ENCODE measurements at places on chromosomes 5 and 9.
A peak's percentile ranks its signal among the peaks of the same experiment; 100 is the strongest.

DNA sequence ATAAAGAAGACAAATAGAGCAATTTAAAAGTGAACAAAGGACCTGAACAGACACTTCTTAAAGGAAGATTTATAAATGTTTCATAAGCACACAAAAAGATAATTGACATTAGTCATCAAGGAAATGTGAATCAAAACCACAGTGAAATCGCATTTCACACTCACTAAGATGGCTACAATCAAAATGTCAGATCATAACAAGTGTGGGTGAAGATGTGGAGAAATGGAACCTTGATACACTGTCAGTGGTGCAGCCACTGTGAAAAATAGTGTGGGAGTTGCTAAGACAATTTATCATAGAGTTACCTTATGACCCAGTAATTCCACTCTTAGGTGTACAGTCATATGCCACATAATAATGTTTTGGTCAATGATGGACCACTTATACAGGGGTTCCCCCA, 54.5 kb upstream of the HTR4 start:
- DNase-seq: no peak

GRCh38 chr9:88835038-88835466, 156.2 kb upstream of the S1PR3 start:
- DNase-seq: peak; percentile 45

- no peak for DNase-seq
Observed at GRCh38 chr9:2248768-2249265, 233.7 kb downstream of the SMARCA2 start.

DNA sequence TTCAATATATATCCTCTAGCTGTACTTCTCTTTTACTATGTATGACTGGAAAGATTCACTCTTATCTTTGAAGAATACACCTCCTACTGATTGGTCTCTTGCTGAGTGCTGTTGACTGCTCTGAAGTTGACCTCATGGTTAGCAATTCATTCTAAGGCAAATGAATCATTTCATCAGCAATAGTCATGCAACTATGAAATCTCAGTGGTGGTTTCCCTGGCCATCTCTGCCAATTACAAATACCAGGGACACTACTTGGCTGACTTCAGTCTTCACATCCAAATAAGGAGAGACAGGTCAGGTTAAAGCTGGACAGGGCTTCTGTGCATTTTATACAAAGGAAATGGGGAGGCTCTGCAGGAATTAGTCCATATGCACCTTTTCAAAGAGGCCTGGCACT, 333.5 kb upstream of the ACTBL2 start:
- peak; percentile 97 for DNase-seq

DNA sequence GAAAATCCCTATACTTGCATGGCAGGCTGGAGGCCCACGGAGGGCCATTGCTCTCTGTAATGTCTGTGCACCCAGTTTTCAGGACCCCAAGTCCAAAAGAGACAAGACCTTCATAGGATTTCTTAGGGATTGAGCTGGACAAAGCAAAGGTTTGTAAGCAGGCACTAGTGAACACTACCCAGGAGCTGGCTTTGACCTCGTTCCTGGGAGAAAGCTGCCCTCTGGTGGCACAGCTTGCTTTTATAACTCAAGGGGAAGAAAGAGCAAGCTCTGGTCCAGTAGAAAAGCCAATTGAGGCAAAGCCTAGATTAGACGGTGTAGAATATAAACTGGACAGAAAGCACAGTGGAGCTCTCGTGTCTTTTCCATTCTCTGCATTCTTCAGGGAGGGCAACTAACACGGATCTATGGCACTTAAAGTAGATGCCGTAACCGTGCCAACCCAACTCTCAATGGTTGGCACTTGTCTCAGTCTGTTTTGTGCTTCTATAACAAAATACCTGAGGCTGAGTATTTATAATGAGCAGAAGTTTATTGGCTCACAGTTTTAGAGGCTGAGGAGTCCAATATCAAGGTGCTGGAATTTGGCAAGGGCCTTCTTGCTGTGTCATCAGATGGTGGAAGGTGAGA, 7.9 kb downstream of the GABRP start:
- DNase-seq: peak; percentile 53

DNA sequence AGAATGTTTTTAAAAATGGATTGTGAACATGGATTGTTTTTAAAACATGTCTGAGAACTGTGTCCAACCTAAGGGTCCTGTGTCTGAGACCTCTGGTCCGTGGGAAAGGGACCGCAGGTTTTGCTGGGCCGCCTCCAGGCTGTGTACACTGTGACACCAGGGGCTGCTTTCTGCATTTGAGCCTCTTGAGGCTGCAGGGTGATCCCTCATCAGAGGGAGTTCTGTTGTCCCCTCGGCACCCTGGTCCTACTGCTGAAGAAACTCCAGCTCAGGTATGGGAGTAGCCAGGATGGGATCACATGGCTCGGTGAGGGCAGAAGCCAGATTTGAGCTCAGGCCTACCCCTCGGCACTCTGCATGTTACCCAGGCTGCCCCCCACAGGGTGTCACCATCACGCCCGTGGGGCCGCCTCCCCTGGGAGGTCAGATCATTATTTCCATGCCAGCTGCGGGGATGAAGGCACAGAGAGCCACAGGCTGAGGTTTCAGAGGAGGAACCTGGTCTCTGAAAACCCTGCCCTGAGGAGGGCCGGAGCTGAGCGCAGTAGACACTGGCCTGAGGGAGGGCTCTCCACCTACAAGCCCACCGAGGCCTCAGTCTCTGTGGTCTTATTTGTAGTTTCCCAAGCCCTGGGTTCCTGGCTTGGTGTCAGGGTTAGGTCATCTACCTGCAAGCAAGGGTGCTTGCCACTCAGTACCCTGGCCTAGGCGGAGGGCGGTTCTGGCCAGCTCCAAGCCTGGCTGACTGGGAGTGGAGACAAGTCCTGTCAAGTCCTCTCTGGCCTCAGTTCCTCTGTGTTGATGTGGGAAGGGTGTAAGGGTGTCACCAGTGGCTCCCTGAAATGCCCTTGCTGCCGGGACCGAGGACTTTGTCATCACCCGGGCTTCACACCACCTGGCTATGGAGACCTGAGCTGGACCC, 2.8 kb downstream of the PRR7 start:
- DNase-seq: no peak

DNA sequence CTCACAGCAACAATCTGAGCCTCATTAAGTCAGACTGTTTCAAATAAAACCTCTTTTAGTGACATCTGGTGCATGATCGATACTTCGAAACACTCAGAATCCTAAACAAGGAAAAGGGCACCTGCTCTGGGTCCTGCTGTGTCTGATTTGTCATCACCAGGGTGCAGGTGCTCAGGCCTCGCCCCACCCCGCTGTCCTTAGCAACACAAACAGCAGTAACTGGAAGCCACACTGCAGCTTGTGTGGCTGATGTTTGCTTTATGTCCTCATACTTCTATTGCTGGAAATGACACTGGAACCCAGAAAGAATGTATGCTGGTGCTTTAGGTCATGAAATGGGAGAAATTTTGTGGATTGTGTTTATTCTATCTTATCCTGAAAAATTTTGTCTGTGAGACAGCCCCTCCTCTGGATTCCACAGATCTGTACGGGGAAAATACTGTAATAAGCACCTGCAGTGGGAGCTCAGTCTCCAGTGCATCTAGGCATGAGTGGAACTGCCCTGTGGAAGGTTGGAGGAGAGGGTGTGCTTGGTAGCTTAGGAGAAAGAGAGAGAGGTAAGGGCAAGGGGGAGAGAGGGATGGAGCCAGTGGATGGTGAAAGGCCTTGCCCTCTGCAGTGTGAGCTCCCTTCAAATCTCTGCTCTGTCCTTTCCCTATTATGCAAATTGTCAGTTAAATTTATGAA, 284.2 kb downstream of the SMARCA2 start:
- no peak for DNase-seq

DNA sequence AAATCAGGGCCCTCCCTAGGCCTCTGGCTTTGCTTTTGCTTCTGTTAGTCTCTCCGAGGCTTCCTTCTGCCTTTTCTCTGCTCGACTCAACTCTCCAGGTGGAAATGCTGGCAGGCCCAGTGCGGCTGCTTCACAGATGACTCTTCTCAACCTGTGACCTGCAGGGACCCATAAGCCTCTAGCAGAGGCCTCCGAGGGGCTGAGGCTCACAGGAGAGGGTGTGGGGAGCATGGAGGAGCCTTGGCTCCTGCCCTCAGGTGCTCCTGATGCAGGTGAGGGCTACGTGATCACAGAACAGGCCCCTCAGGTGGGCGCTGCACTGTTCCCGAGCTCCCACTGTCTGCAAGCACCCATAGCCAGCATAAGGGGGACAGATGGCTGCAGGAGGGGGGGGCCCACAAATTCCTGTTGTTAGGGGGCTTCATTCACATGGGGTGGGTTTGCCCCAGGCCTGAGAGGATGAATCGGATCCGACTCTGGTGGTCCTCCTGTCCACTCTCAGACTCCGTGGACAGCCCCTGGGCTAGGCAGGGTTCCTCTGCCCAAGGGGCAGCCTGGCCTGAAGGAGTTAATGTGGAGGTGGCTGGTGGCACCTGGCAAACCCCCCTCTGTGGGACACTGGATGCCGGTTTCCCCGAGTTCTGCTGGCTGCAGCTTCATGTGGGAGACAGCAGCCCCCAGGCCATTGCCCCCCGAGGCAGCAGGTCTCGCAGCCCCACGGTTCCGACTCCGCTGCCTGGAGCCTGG, 10.9 kb upstream of the FCN2 start:
- no peak for DNase-seq

DNA sequence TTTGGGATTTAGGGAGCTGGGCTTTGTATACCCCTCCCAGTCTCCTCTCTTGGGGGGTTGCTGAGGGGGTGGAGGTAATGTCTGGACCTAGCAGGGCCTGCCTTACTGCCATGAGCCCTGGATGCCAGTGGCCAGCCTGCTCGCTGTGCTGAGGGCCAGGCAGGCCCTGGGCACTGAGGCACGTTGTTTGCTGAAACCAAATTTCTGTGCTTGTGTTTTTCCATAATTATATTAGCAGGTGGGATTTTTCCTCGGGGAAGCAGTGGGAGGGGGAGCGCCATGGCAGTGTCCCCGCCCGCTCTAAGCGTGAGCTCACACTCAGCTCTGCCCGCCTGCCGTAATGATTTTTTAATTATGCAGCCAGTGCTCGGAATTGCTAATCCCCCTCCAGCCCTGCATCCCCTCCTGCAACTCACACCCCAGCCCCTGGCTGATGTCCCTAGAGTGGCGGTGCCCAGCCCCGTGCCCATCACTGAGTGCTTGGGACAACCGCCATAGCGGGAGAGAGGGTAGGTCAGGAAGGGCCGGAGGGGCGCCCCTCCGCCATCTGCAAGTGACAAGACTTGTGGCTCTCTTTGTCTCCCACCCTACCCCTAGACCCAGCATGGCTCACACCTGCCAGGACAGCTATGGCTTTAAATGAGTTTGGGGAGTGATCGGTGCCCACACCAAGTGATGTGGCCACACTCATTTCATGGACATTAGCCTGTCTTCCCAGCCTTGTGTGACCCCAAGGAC, 20.9 kb downstream of the CXXC5 start:
- DNase-seq: no peak

- DNase-seq: no peak
Observed at GRCh38 chr9:137007816-137008270, 11.5 kb upstream of the CLIC3 start.

GRCh38 chr5:149227168-149227826, 44.4 kb upstream of the AFAP1L1 start:
- peak; percentile 44 for DNase-seq

GRCh38 chr9:36249189-36249588, 9.1 kb downstream of the GNE start:
- no peak for DNase-seq

- no peak for DNase-seq
Observed at GRCh38 chr9:93708289-93708986, 132.1 kb downstream of the PHF2 start.

DNA sequence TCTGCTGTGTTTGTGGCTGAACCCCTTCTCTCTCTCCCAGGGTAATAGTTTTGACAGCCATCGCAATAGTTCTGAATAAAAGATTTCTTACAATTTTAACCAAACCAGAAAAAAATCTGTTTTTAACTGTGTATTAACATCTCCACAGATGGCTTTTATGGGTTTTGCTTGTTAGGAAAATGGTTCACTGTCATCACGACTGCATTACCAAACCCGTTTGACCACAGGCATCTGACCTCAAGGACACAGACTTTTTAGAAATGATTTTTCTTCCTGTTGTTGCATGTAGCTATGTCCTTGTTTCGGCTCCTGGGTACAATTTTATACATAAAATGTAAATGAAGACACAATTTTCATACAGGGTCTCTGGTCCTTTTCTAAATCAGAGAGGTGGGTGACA, 316.1 kb downstream of the IRX1 start:
- peak; percentile 31 for DNase-seq

GRCh38 chr5:157867751-157868387, 8.9 kb upstream of the CLINT1 start:
- DNase-seq: no peak

DNA sequence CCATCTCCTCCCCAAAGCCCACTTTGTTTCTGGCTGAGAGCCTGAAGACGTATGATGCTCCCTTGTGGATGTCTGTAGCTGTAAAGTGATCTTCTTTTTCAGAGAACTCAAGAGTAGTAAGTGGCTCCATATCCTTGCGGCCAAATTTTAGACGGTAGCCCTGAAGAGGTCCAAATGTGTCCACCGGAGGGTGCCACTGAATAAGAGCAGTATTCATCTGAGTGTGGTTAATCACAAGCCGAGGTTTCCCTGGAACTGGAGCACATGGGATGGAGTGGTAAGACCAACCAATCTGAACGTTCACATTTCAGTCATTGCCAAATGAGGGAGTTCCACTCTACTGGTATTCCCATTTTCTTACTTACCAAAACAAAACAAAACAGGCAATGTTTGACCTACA, 686.5 kb upstream of the DMAC1 start:
- DNase-seq: peak; percentile 62

- no peak for DNase-seq
Observed at GRCh38 chr5:143113461-143113860, 290.0 kb downstream of the NR3C1 start.

DNA sequence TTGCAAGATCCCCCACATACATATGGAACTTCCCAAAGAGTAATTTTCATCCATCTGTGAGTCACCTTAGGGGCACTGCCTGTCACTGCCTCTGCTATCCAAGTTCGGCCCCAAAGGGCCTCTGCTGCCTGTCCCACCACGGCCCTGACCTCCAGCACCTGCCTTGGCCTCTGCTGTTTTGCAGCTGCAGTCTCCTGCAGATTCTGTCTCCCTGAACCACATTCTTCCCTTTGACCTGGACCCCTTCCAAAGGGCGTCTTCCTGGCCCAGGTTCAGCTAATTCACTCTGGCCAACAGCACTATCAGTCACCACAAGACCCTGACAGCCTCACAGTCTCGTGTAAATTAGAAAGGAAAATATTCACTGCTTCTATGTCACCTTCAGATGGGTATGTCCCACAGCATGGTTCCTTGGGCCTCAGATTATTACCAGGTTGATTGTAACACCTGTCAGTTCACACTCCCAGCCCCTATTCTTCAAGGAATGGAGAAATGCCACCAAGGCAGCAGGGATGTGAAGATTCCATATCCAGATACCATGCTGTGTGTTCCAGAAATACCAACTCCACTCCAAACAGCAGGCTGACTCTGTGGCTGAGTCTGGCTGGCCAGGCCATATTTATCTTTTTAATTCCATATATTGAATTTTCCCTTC, 479.3 kb downstream of the ARHGEF28 start:
- no peak for DNase-seq

DNA sequence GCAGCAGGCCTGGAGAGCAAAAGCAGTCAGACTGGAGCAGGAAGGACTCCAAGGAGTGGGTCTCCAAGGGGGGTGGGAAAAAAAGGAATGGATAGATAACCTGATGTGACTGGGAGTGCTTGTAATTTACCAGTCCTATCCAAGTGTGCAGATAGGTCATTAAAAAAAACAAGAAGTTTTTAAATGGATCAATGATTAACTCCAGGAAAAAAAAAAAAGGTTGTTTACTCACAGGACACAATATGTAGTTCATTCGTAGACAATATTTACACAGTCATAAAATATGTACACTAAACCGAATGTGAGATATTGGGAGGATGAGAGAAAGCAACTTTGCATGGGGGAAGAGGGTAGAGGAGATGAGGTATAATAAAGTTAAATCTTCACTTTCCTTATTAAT, 20.4 kb downstream of the ZBTB5 start:
- no peak for DNase-seq
